ENCODE measurements at places on chromosomes 5 and 9.

GRCh38 chr9:98291820-98292219 lies 36.4 kb upstream of the TBC1D2 start:
- no peak for DNase-seq

- no peak for DNase-seq
Observed at GRCh38 chr5:15132816-15133405, 261.3 kb upstream of the ANKH start.

DNA sequence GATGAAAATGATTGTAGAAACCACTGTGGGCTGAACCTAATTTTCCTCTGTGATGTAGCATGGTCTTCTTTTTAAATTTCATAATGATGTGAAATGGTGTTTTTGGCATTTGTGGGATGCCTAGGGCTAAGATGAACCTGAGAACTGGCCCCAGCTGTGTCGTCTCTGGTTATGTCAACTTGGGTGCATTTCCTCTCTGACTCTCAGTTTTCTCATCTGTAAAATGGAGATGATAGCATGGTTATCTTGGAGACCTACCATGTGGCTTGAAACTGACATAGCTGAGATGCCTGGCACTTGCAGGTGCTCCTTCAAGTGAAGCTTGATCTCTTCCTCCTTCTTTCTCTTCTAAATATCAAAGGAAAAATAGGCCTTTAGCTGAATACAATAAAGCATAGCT lies 77.8 kb downstream of the BOD1 start:
- no peak for DNase-seq

GRCh38 chr9:123843703-123844102 lies 86.2 kb downstream of the DENND1A start:
- DNase-seq, result no peak

DNA sequence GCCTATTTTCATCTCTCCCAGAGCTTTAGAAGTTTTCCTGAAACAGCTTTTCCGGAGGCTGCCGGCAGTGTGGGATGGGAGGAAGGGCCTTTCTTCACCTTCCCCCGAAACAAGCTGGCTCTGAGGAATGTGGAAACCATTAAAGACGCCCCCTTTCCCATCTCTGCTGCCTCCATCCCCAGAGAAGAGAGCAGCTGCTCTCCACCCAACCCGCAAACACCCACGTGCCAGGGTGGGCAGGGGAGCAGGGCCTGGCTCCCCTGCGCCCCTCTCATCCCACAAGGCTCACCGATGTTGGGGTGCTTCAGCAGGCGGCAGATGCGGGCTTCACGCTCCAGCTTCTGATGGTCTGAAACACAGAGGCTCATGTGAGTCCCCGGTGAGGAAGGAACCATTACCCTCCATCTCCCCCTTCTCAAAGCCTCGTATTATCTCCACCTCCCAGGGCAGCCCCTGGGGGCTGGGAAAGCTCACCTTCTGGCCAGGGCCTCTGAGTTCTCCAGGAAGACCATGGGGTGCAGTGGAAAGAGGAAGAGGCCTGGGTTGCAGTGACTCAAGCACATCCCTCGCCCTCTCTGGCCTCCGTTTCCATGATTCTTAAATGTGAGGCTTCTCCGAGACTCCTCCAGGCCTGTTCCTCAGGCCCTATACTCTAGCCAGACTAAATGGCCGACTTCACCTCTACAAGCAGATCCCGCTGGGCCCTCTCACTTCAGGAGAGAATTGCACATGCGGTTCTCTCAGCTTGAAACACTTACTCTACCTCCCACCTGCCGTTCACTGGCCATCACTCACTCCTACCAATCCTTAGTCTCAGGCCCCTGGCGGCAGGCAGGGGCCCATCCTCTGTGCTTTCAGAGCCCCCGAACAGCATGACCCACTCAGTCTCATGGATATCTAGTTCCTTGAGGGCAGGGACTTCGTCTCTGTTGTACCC lies 24.6 kb downstream of the CAMK2A start:
- DNase-seq, result no peak

GRCh38 chr5:128092144-128092543 lies 8.6 kb downstream of the SLC12A2 start:
- no peak for DNase-seq

DNA sequence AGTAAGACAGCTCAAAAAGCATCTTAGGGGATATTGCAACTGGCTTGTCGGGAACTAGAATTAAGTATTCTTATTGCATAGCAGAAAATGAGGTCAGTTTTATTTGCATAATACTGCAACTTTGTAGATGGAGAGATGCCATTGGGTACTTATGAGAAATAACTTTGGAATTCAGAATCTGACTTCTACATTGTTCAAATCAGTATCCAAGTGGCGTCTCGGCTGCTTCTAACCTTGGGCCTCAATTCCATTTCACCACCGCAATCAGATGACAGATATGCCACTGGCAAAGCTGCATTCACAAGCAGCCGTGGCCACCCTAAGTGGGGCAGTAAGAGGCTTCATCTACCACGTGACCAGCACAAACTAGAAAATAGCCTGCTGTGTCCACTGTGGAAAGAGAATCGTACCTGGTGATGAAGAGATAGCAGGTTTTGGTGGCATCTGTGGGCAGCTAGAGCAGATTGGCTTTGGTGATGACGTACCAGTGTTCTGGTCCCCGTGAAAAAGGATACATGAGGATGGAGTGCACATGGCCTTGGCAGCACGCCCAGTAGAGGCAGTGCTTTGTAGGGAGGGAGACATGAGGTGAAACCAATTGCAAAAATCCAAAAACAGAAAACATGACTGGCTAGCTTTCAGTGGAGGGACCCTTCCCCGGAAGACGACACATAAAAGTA lies 116.6 kb downstream of the KLHL3 start:
- no peak for DNase-seq

DNA sequence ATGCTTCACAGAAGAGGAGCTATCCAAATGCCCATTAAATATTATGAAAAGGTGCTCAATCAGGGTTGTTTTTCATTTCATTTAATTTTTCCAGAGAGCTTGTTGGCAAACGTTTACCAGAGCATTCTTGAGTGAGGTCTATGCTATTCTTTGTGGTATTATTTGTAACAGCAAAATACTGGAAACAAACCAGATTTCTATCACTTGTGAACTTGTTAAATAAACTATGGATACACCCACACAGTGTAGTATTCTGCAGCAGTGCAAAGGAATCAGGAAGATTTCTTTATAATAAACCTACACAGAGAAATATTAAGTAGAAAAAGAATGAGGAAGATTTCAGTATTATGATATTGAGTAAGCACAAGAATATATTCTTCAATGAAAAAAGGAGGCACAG lies 15.0 kb upstream of the SLC1A1 start:
- DNase-seq, result no peak

DNA sequence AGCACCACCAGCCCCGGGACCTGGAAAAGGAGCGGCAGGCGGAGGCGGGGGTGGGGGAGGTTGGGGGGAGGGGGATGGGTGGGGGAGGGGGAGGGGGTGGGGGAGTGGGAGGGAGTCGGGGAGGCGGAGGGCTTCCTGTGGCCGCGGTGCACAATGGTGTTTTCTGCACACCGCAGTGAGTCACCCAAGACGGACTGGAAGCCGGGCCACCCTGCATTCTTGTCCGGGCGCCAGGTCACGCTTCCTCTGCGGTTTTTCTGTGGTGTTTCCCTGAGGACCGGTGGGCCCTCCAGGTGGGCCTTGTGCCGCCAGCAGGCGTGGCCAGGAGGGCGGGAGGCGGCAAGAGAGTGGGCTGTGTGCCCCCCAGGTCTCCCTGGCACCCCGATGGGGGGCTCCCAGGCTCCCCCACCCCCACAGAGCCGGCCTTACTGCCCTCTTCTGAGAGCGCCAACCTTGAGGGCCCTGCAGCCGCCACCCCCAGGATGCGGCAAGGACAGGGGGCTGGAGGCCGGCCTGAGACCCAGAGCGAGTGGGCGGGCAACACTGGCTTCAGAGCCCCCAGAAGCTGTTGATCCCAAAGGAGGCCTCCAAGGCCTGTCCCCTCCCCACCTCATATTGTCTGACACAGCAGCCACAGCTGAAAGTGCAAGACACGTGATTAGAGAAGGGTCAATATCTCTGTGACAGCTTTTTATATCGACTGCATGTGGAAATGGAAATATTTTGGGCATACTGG lies 11.1 kb downstream of the EXD3 start:
- peak; percentile 39 for DNase-seq

- no peak for DNase-seq
Observed at GRCh38 chr9:88307136-88307535, 81.1 kb upstream of the SPIN1 start.

DNA sequence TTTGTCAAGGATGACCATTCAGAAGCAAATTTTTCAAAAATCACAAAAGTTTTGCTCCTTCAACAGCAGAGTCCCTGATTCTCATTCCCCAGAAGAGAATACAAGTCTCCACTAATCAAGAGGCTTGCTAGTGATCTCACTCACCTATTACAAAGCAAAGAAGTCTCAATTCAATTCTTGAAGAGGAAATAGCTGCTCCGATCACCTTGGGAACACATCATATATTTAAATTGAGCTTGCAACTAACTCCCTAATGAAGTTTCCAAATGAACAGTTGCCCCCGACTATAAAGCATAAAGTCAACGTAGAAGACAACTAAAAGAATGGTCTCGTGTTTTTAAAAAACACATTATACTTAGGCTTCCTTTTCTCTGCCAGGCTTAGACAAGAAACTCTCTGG lies 1.6 kb downstream of the LIFR start:
- no peak for DNase-seq

DNA sequence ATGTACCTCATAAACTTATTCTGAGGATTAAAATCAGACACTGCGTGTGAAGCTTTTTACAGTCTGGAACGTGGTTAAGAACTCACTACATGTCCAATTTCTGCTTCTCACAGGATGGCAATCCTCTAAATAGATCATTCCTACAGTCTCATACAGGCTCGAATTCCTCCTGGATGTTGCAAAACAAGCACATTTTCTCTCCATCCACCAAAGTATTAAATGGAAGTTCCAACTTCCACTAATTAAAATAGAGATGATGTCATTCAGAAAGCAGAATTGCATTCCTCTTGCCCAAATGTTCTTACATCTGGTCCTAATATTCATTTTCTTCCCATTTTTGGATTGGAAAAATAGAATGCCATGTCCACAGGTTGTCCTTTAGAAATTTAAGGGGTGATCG lies 145.5 kb upstream of the PCA3 start:
- DNase-seq, result no peak

- no peak for DNase-seq
Observed at GRCh38 chr5:134504629-134505300, 20.7 kb upstream of the JADE2 start.

DNA sequence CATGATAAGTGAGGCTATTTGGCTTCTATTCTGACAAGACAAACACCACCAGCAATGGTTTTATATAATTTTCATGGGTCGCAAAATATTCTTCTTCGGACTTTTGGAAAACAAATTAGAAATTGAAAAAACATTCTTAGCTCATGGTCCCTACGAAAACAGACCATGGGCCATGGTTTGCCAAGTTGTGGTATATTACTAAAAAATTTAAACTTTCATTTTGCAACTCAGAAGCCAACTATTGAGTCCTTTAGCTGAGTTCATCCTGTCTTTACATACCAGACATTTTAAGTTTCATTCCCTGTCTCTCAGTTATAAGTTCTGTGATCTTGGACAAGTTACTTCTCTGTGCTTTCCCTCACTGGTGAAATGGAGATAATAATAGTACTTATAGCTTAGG lies 198.1 kb downstream of the CSNK1G3 start:
- no peak for DNase-seq

- no peak for DNase-seq
Observed at GRCh38 chr5:135843571-135844337, 9.3 kb downstream of the SLC25A48 start.

GRCh38 chr5:7907612-7908011 lies 38.7 kb downstream of the MTRR start:
- DNase-seq, result no peak

DNA sequence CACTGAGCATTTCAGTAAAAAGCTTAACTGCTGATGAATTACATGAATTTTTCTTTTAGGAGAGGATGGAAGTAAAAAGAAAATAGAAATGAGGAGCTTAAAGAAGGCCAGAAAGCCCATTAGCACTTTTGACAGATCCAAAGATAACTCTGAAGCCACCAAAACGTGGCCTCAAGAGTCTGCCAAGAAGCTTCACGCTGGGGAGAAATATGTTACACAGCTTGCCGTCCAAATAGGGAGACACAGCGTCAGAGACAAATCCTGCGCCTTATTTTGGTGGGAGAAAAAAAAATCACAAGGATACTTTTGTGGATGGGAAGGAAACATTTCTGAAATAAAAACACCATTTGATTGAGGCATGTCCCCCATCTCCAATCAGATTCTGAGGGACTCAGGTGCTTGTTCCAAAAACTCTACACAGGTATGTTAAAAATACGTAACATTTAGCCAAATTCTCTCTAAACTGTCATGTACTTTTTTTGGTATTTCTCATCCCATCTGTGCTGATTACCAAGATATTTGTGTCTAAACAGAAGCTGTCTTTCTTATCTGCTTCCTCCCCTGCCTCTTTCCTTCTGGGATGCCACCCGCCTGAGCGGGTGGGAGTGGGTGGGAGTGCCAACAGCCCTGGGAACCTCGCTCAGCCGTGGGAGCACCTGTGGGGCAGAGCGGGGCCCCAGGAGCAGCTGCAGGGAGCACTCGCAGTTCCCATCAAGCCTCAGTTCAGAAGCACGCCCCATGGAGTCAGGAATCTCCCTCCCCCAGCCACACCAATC lies 275.5 kb downstream of the DENND1A start:
- DNase-seq, result no peak

DNA sequence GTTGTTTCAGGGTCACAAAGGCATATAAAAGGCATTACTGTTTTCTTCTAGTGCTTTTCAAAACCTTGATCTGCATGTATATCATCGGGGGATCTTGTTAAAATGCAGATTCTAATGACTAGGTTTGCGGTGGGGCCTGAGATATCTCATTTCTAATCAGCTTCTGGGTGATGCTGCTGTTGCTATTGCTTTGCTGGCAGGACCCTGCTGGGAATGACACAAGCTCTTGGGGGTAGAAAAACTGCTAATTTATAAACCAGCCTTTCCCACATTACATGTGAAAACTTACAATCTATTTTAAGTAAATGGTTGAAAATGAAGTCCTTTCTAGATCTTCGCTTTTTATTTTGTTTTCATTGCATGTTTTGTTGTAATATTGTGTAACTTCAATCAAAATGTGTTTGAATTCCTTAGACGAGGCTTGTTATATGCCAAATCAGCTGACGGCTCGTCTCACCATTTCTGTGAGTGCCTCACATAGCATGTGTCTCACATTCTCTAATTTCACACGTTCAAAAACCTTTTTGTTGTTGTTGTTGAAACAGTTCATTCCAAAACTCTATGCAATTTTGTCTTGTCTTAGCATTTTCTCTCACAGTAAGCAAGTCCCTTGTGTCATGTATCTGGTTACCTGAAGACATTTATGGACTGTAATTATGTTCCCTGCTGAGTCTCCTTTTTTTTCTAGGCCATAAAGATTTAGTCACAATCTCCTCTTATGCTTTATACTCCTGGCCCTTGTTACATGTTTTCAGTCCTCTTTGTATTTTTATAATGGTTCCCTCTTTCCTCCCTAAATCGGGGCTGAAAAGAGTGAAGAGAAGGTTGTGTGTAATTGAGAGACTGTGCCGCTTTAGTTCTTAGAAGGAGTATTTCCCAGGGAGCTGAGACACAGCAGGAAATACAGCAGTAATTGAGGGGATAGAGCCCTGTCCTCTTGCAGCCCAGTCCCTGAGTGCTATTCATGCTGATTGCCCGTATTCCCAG lies 521.0 kb upstream of the SEMA6A start:
- DNase-seq, result no peak

Data from CD4-positive, alpha-beta T cell treated with Interleukin-21 for 1 hour (primary cell).